ENCODE measurements at places on chromosomes 13 and 19.

DNA sequence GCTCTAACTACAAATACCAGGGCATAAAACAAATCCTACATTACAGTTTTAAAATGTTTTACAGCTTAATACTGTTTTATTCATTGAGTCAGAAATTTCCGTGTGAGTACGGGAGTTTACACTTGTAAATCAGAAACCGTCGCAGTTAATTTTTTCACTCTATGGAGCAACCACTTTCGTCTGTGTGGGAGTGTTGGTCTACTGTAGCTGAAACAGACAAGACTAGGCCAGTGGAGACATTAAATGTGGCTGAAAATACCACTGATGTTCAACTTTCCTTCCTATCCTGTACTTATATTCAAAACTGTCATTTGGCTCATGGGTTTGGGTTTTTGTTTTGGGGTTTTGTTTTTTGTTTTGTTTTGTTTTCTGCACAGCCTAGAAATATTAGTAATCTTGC, 268.7 kb downstream of the DCT start:
- no peak for DNase-seq

- DNase-seq = peak; percentile 25
These were observed 4.4 kb downstream of the ATP12A start for GRCh38 chr13:24684600-24684998.

GRCh38 chr13:28313579-28313978, 175.2 kb downstream of the PAN3 start:
- no peak for DNase-seq

GRCh38 chr19:56099638-56100539, 21.2 kb downstream of the ZNF787 start:
- DNase-seq = no peak

GRCh38 chr13:72728290-72728605, 525 bp downstream of the BORA start:
- DNase-seq = no peak

GRCh38 chr13:33146843-33147611, 130.8 kb downstream of the KL start:
- DNase-seq = no peak

Data from CD4-positive, alpha-beta T cell treated with Interleukin-17A for 4 hours (primary cell).